IMR-90 (cell line): ENCODE measurements at places on chromosomes 16 and 17.

DNA sequence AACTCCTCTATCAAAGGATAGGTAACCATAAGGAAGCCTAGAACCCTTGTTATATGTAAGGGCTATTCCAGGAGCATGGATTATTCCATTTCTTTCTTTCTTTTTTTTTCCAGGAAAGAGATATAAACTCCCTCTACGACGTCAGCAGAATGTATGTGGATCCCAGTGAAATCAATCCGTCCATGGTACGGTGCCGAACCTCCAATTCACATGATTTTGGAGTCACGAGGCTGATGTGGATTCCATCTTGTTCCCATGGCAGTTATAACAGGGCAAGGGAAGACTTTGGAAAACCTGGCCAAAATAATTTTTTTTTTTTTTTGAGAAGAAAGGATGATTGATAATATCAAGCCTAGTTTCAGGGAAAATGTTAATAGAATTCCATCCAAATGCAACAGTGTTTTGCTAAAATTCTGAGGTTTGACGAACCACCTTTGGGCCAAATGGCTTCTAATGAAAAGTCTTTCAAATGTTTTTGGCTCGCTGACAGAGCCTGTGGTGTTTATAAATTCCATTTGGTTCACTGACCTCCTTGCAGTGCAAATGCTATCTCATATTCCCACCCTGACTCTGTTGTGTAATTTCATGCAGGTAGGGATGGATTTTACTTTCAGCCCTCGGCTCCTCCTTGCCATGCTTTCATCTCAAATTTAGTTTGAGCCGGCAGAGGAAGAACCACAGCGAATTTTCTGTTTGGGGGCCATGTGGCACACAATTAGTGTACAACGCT is 90.0 kb downstream of the SDR42E1 start:
- peaks cover 7% of the 10 kb centered on the region; the same call in 1 of the 2 replicates for H3K27me3 ChIP-seq
- no peaks in the 10 kb centered on the region for H3K36me3 ChIP-seq
- H3K4me3 ChIP-seq = no peak overlapping the region
- no peaks in the 10 kb centered on the region; the same call in 1 of the 2 replicates for H3K4me1 ChIP-seq

DNA sequence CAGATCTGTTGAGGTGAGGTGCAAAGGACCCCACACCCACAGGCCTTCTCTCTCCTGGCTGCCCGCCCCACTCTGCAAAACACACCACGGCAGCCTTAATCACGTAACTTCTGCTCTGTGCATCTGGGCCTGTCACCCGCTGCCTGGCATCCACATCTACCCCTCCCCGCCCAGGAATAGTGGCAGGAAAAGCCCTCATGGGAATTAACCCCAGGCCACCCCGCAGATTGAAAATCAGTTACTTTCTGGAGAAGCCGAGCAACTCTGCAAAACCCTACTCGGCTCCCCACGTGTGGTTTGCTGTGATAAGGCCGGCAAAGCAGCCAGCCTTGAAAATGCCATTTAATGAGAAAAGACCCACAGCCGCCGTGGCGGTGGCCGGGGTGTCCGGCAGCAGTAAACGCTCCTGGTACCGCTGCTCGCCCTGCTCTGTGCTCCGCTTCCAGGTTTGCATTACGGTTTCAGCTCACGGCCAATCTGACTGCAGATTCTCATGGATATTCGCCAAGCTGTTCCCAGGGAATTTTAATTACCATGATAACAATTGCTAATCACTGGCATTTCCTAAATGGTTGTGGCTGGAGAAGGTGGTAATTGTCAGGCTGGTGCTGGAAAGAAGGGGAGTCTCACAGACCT is 78.0 kb upstream of the DOC2B start:
- H3K4me3 ChIP-seq = no peak overlapping the region
- no peak for DNase-seq
- no peaks in the 10 kb centered on the region for H3K36me3 ChIP-seq
- no peak overlapping the region for H3K27ac ChIP-seq

- no peaks in the 10 kb centered on the region for H3K27me3 ChIP-seq
- no peaks in the 10 kb centered on the region for H3K36me3 ChIP-seq
- DNase-seq = peak; percentile 33
Observed at GRCh38 chr16:88783391-88784073, 1.5 kb downstream of the PIEZO1 start.

DNA sequence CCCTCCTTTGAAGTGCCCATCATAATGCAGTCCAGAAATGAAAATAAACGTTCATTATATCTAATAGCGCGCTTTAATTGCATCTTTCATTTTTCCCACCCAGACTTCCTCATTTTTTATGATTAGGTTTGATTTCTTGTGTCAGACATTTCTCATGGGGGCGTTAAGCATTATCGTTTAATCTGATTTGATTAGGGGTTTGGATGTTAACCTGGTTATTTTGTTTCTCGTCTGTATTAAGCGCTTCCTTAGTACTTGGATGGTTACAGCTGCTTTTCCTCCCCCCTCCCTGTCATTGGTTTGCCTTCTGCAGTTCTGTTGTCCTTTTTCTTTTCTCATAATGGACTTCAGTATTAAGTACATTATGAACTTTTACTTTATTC is 540 bp downstream of the MFSD11 start:
- H3K4me1 ChIP-seq = no peaks in the 10 kb centered on the region; the same call in 1 of the 2 replicates
- H3K4me3 ChIP-seq = peak overlapping the region; percentile 63
- DNase-seq = no peak
- no peaks in the 10 kb centered on the region for H3K27me3 ChIP-seq
- peaks cover 18% of the 10 kb centered on the region for H3K36me3 ChIP-seq
- H3K27ac ChIP-seq = peak overlapping the region; percentile 73
